ENCODE measurements at places on chromosomes 2 and 18.
A peak's percentile ranks its signal among the peaks of the same experiment; 100 is the strongest.

- no peak for DNase-seq
Measured at GRCh38 chr2:119808516-119809147, 48.9 kb downstream of the PTPN4 start.

DNA sequence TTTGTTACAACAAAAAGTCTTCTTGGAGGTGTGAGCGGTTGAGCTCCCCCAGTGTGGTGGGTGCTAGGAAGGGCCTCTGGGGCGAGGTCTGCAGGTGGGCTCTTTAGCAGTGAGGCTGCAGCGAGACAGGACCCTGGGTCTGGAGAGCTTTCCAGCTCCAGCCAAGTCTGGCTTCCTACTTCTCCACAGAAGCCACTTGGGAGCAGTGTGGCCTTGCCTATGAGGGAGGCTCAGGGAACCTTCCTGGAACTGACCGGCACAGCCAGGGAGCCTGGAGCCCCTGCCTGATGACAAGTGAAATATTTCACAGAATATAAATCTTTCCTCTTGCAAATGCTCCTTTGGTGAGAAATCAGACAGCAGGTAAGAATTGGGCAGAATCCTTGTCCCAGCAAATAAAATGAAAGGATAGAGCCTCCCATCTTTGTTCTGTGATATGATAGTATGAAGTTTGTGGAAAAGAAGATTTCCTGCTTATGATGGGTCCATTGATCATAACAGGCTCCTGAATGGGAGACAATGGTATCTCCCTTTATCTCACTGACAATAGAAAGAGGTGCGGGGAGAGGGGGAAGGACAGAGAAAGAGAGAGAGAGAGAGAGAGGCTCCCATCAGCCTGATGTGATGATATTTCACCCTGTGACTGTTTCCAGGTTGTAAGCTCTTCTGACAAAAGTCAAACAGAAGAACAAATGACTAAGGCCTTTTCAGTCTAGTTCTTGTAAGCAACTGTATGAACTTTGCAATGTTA is 289.8 kb upstream of the SPRED2 start:
- DNase-seq, result no peak

DNA sequence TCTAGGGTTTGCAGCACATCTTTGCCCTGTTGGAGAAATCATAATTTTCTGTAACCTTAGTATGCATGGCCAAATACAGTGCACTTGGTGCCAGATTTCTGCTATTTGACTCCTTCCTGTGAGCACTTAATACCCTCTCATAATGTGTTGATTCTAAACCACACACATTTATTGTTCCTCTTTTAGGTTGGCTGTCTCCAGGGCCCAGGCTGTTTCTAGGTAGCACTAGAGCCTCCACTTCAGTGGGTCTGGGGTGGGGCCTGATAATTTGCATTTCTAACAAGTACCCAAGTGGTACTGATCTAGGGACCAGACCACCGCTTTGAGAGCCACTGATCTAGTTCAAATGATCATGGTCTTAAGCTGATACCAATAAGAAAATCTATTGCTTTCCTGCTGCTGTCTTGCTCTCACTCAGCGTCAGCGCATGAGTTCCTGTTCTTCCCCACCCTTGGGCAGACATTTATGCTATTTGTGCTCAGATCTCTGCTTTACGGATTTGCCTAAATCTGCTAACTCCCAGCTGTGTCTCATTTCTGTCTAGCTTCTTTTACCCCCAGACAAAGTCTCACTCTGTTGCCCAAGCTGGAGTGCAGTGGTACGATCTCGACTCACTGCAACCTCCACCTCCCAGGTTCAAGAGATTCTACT is 7.4 kb downstream of the PTRHD1 start:
- peak; percentile 61 for DNase-seq

DNA sequence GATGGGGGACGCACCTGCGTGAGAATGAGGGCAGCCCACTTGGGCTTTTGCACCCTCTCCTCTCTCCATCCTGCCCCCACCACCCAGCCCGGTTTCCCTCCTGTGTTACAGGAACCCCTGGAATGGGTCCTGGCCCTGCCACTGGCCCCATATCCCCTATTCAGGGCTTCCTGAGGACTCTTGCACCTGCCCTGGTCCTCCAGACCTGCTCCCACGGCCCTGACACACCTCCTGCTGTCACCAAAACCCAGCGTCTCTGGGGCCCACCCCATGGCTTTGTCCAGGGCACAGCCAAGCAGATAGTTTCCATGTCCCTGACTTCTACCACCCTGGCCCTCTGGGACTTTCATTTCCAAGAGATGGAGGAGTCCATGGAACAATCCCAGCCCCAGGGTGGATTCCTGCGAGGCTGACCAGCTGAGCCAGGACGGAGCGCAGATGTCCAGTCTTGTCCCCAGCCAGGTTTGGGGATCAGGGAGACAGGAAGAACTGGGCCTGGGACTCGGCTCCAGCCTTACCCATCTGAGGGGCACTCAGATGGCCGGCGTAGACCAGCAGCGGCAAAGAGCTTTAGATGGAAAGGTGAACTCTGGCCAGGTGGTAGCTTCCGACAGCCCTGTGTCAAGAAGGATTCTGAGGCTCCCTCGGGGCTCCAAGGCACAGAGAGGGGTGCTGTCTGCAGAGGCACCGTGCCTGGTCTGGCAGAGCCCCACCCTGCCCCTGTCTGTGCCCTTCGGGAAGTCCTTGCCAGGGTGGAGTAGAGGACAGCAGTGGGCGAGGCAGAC is 12.0 kb downstream of the GPR35 start:
- no peak for DNase-seq

DNA sequence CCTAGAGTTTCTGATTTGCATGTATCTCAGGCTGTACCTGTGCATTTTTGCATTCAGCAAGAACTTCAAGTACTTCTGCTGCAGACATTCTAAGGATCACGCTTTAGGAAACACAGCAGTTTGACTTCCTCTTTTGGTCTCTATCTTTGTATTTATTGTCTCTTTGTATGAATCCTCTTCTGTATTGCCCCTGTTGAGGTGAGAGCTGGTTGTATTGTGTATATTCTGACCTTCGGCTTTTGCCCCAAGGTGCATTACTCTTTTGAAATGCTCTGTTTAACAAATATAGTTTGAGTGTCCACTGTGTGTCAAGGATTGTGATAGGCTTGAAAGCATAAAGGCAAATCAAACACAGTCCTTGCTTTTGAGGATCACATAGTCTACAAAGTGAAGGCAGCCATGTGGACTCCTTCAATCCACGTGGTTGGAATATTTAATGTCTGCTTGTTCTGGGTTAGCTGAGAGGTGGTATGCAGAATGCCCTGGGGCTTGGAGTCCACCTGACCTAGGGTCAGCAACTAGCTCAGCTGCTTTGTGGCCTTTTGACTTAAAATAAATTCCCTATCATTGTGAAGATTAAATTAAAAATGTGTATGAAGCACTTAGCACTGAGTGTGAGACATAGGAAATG is 108.1 kb downstream of the LYPD6 start:
- no peak for DNase-seq

- no peak for DNase-seq
Measured at GRCh38 chr2:238775591-238775990, 72.3 kb upstream of the TWIST2 start.

GRCh38 chr18:79599441-79599931 is 80.1 kb upstream of the CTDP1 start:
- no peak for DNase-seq

DNA sequence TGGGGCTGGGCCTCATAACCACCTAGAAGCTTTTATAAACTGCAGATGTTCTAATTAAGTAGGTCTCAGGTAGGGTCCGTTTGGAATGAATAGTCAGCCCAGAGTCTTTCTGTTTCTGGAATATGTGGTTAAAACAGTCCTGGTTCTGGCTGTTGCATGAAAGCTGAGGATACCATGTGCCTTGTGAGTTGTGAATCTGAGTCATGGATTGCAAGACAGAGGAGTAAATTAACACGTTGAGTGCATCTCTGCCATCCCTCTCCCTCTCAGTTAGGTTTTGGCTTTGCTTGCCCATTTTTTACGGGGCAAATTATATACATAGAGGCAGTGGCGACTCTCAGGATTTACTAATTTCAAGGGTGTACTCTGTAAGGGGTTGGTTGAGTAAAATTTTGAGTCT is 59.1 kb downstream of the NCK2 start:
- DNase-seq, result no peak

DNA sequence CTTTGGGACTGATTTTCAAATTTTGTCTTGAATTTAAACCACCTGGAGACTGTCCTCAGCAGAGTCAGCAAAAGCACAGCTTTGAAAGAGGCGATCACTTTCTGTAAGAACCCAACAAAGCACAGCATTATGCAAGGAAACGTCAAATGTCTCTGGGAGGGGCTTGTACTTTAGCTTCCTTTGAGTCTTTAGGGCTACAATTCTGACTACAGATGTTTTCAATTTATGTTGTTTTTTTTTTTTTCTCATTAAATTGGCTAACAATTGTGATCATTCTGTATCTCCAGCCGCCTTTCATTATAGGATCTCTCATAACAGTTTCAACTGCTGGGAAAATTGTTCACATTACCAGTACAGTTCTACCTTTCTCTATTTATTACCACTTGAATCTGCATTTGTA is 48.3 kb downstream of the COL3A1 start:
- DNase-seq, result no peak

GRCh38 chr2:238717084-238717483 is 130.8 kb upstream of the TWIST2 start:
- DNase-seq, result no peak

DNA sequence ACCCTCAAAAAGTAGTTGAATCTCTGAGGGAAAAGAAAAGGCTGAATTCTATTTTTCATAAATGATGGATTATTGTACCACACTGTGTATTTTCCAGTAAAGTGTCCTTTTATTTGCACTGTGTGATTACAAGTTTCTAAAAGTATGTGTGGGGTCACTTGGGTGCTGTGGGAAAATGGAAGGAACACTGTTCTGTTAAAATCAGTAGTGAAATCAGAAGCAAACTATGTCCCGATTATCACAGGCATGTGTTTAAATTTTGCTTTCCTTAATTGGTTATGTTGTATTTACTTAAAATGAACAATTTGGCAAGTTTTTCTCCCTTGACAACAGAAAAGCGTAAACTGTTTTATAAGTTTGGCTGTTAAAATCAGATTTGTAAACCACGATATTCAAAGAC is 353.1 kb downstream of the ARHGAP15 start:
- DNase-seq, result no peak

GRCh38 chr2:112751451-112752197 is 12.8 kb downstream of the CKAP2L start:
- DNase-seq, result no peak

- DNase-seq, result no peak
Measured at GRCh38 chr2:4597400-4597799, 894.0 kb downstream of the DCDC2C start.

GRCh38 chr2:178291703-178292102 is 97.4 kb downstream of the OSBPL6 start:
- no peak for DNase-seq

DNA sequence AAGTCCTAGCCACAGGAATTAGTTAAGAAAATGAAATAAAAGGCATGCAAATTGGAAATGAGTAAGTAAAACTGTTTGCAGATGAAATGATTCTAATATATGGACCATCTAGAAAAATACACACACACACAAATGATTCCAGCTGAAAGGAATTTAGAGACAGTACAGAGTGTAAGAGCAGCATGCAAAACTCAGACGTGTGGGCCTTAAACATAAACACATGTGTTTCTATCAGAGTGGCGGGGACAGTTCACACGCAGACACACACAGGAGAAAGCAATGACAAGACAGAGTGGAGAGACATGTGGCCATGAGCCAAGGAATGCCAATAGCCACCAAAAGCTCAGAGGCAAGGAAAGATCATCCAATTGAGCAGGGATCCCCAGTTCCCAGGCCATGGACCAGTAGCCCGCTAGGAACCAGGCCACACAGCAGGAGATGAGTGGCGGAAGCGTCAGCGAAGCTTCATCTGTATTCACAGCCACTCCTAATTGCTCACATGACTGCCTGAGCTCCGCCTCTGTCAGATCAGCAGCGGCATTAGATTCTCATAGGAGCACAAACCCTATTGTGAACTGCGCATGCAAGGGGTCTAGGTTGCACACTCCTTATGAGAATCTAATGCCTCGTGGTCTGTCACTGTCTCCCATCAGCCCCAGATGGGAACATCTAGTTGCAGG is 155.4 kb downstream of the ARL4C start:
- no peak for DNase-seq

DNA sequence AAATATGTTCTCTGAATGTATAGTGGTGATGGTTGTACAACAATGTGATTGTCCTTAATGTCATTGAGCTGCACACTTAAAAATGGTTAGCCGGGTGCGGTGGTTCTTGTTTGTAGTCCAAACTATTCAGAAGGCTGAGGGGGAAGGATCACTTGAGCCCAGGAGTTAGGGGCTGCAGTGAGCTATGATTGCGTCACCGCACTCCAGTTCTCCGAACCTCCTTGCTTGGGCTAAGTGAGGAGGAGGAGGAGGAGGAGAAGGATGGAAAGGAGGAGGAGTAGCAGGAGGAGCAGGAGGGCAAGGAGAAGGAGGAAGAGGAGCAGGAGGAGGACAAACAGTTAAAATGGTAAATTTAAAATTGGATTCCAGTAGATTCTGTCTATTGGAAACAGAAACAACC is 10.5 kb downstream of the SLC14A1 start:
- no peak for DNase-seq

DNA sequence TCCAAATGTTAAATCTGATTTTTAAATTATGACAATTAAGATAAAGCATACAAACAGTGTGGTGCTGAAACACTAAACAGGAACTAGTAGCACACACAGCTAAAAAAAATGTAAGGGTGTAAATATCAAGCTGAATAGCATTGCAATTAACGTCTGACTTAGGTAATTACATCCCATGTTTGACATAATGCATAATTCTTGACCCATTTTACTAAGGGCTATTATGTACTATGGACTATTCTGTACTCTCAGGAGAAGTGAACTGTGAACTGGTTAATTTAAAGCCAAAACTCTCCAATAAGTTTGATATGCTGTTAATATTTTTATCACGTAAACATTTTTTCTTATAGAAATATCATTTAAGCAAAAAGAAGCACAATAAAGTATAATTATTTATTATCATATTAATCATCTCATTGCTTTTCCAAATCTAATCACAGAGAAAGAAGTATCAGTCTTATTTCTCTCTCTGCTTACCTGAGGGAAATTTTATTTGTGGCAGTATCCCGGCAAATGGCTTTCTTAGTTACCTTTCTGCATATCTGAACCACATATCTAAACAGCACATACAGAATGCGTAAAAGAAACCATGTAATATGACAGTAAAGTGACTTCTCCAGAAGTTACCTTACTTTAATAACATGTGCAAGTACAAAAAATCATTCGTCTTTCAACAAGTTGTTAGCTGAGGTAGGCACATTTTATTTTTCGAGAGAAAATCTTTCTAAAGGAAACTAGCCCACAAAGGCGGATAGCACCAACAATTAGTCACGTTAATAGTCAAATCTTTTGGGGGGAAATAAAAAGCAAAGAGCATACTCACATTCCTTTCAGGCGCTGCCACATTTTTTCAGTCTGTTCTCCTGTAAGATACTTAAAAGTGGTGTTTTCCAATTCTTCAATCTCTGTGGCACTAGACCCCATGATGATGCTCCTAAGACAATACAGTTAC is 94.9 kb upstream of the PDE1A start:
- DNase-seq, result no peak

DNA sequence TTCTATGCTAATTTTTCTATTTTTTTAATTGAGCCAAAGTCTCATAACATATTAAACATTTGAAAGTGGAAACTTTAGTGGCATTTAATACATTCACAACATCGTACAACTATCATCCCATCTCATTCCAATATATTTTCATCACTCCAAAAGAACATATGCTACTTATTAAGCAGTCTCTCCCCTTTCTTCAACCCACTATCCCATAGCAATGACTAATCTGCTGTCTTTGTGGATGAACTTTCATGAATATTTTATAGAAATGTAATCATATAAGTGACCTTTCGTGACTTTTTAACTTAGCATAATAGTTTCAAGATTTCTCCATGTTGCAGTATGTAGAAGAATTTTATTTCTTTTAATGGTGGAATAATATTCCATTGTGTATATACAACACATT is 90.3 kb downstream of the CCDC178 start:
- DNase-seq, result no peak

- DNase-seq, result no peak
Measured at GRCh38 chr2:17821535-17822444, 5.5 kb downstream of the MSGN1 start.

Measured in bone marrow (tissue), 2 donors.